Endothelial cell (in vitro differentiated cells): ENCODE measurements at places on chromosomes 11 and 22. TPM values are rescaled to one million over a fixed set of nuclear protein-coding genes. Genes with fewer than 3 reads are reported as not detected.

DNA sequence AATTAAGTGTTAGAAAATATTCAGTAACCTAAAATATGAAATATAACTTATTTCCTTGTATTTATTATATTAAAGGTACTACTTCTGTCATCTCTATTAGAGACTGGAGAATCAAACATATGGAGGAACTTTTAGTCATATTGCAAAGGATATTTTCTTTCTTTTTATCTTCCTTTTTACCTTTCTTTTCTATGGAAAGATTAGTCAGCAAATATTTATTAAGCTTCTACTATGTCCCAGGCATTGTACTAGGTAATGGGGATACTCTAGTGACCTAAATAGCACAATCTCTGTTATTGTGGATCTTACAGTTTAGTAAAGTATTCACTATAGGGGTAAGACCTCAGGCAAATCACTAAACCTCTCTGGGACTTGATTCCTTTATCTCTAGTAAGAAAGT is 18.3 kb downstream of the SIK2 start:
- DNase-seq: no peak

- no peak for DNase-seq
Observed at GRCh38 chr11:114310095-114310494, 13.9 kb downstream of the NNMT start.

DNA sequence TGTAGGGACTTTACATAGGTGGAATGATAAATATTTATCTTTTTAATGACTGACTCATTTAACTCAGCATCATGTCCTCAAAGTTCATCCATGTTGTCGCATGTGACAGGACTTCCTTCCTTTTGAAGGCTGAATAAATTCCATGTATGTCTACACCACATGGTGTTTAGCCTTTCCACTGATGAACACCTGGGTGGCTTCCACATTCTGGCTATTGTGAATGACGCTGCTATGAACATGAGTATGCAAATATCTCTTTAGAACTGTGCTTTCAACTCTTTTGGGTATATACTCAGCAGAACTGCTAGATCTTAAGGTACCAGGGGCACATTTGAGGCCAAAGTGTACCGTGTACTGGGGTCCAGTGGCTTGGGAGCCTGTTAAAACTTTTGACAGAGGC is 24.1 kb downstream of the LARGE1 start:
- DNase-seq: no peak

- peak; percentile 35 for DNase-seq
Observed at GRCh38 chr11:101583251-101584128, at the start of gene TRPC6. Gene TRPC6 (minus strand): TSS chr11:101584007. CDS start chr11:101583503, 504 bp downstream.

GRCh38 chr11:119169282-119169719 is 776 bp downstream of the NLRX1 start:
- DNase-seq: peak; percentile 31

- DNase-seq: no peak
Observed at GRCh38 chr11:64687643-64688533, 35.1 kb downstream of the NRXN2 start.

- DNase-seq: no peak
Observed at GRCh38 chr11:39149214-39149613, 2310.2 kb downstream of the LRRC4C start.

GRCh38 chr11:2316169-2316962 is 14.6 kb downstream of the TSPAN32 start:
- DNase-seq: no peak

- no peak for DNase-seq
Observed at GRCh38 chr11:72012897-72013721, 14.4 kb downstream of the IL18BP start.

DNA sequence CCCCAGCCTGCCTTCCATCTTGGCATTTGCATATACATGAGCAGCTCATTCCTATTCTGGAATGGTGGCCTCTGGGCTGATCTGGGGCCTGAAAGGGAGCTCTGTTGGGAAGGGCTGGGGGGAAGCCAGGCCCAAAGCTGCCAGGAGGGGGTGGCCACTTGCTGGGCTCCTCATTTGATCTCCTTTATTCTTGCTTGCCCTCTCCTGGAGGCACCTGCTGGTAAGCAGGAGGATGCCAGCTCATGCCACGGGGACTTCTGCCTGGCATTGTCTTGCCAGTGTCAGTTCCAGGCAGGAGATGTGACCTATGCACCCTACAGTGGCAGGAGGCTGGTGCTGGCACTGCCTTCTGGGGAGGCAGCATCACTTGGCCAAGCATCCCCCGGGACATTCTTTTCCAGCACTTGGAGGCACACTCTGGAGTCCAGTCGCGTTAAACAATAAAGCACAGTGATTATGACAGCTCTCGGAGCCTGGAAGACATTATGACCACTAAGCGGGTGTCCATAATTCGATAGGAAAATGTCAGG is 128.3 kb downstream of the NTM start:
- DNase-seq: no peak

- DNase-seq: no peak
Observed at GRCh38 chr11:68164437-68164836, 43.2 kb upstream of the CHKA start.

- DNase-seq: no peak
Observed at GRCh38 chr11:126109941-126110731, 47.5 kb upstream of the CDON start.

DNA sequence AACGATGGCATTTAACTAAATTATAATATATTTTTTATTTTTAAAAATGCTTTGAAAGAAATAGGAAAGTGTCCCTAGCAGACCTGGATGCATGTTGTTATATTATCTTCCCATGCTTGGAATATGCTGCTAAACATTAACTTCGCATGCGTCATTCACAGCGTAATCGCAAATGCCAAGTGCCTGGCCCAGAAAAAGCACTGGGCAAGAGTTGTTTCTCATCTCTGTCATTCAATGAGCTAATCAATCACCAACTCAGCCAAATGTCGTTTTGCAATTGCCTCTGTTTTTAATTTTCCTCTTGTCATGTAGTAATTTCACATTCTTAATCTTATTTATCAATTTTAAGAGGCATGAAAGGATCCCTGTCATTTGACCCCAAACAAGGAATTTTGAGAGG is 1421.9 kb downstream of the BRD1 start:
- DNase-seq: no peak

DNA sequence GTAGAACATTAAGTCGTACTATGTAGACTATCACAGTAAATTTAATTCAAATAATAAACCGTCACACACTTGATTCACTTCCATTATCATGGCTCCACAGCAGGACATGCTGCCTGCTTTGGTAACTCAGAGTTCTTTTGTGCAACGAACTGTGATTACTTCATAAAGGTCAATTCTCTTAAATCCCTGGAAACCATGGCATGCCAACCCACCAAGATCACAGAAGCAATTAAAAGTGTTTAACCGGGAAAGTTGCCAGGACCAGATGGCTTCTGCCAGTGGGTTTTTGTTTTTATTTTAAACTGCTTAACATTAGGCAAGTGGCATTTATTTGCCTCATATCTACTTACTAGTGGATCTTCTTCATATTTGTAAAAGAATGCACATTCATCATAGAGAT is 1162.1 kb downstream of the DLG2 start:
- no peak for DNase-seq

The PARVB gene
- 105 TPM for total RNA-seq

The KCNJ11 gene
- 0.46 TPM for total RNA-seq

The TMEM138 gene
- total RNA-seq: 18.8 TPM

The SLC16A8 gene
- not detected for total RNA-seq
